Spinal cord (tissue), 10 donors: ENCODE measurements at places on chromosomes 3 and 15.

DNA sequence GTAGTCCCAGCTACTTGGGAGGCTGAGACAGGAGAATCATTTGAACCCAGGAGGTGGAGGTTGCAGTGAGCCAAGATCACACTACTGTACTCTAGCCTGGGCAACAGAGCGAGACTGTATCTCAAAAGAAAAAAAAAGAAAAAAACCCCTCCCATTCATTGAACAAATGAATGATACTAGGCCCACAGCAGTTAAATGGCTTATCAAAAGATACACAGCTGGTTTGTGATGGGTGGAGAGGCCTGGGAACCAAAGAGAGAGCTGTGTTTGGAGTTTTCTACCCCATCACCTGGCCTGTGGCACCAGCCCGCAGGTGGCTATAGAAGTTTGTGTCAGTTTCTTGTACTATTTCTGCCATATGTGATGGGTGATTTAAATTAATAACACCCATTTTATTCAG is 43.1 kb upstream of the LCTL start:
- no peak for DNase-seq

- no peak for DNase-seq
Measured at GRCh38 chr3:193589129-193589528, 3.9 kb upstream of the OPA1 start.

DNA sequence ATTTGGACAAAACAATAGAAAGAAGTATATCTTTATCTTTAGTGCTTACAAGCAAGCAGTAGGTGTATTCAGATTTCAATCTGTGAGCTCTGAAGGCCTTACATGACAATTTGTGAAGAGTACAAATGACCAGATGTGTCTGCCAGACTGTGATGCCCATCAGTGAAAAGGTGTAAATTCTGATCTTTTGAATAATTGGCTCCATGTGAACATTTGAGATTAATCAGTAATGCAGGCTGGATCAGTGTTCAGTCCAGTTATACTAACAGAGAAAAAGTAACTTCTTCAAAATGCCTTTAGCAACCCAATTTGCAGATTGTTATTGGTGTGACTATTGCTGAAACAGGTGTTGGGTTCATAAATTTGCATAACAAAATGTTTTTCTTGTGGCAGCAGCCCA is 5.2 kb downstream of the IQCH start:
- DNase-seq: no peak

DNA sequence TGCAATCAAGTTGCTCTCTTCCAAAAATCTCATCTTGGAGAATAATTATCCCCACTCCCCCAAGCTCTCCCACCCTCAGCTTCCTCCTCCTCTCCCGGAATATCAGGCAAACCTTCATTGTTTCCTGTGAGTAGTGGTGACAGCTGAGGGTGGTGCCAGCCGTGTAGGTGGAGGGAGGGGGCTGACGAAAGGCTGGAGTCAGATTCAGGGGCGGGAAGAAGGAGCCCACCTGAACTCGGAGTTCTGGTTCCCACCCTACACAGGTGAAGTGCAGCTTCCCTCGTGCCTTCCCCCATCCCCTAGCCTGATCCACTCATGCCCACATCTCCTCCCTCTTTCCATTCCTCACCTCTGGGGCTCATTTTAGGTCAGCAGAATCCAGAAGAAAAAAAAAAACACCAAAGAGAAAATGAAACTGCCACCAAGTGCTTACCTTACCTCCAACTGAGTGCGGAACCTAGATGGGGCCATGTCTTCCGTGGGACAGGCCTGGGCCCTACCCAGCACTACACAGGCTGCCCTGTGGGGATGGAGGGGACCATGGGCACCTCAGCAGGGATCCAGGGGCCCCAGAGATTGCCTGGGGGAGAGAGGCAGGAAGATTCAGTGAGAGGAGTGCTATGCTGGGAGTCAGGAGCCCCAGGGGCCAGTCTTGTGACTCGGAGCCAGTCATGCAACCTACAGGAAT is 81.3 kb downstream of the ADCY5 start:
- DNase-seq: no peak

GRCh38 chr15:100733101-100733842 is 130.9 kb downstream of the ASB7 start:
- no peak for DNase-seq

DNA sequence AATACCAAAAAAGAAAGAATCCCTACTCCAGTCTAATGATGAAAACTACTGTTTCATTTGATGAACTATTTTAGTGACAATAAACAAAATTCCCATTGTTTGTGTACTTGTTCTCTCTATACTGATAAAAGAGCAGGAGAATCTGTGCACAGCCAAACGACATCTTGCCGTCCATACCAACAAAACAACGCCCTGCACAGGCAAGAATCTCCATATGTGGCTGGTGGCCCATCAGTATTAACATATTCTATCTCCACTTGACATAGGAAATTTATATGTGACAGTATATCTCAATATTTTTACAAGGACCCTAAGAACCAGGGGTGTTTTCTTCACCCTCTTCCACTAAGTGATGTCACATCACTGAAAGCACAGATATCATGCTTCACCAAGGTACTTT is 279.5 kb downstream of the ULK4 start:
- no peak for DNase-seq

DNA sequence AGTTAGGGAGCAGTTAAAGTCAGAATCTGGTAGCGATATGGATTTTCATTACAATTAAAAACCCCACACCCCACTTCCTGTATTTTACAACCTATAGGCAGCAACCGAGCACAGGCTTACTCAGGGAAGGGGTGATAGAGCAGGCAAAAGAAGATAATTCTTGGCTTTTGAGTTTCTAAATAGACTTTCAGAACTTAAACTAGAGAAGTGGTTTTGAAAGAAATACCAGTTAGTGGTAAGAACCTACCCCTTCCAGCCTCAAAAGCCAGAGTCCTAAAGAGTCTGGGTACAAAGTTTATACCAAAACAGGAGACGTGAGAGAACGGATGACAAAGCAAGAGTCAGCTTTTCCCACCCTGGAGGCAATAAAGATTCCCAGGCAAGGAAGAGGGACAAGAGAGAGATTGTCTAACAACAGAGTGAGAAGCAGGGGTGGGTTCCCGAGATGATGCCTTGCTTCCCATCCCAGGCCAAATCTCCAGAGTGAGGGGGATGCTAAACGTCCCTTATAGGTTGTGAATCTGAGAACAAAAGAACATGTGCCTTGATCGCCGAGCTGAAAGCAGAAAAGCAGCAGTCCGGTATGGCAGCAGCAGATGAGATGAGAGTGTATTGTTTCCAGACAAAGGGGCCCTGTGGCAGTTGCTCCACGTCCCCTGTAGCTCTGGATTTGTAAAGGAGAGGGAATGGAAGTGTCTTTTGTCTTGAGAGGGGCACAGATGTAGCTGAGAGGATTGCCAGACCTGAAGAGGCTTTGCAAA is 36.8 kb downstream of the KLHL6 start:
- no peak for DNase-seq

DNA sequence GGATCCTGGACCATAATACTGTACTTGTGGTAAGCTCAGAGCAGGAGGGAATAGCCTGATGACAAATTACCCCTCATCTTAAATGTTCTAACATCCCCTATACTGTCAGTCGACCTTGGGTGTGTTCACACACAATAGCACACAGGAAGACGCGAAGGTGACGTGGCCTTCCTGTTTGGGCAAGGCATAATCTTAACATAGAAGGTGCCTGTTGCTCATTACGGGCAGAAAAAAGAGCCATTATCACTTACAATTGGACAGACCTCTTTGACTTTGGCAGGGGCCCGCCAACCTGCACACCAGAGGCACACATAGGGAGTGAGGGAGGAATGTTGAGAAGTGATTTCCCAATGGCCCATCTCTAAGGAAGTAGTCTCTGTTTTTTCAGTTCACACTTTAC is 144.2 kb downstream of the ANO10 start:
- no peak for DNase-seq

- DNase-seq: no peak
Measured at GRCh38 chr15:47934342-47934741, 186.4 kb upstream of the SLC24A5 start.

DNA sequence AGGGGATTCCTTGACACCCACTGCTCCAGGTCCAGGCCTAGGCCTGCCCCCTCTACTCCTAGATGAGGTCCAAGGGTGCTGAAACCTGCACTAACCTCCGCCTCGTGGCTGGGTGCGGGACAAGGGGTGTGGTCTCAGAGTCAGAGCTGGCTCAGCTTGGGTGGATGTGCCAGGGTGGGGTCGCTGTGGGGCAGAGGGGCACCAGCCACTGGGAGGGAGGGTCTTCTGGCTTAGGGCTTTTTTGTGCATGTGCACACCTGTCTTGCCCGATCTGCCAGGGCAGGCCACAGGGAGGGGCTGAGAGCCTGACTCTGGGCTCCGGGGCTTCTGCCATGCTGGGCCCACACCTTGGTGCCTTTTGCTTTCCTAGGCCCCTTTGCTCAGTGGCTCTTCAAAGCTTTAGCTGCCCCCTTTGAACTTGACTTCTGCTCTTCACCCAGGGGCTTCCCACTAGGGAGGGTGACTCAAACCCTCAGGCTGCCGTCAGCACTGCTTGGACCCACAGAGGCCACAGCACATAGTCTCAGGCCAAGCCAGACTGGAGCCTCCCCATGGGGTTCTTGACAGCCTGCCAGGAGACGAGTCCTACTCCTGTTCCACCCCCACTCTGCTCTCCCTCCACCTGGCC is 73.0 kb downstream of the KLF13 start:
- no peak for DNase-seq

- DNase-seq: no peak
Measured at GRCh38 chr3:197833930-197834715, 43.1 kb downstream of the LRCH3 start.

DNA sequence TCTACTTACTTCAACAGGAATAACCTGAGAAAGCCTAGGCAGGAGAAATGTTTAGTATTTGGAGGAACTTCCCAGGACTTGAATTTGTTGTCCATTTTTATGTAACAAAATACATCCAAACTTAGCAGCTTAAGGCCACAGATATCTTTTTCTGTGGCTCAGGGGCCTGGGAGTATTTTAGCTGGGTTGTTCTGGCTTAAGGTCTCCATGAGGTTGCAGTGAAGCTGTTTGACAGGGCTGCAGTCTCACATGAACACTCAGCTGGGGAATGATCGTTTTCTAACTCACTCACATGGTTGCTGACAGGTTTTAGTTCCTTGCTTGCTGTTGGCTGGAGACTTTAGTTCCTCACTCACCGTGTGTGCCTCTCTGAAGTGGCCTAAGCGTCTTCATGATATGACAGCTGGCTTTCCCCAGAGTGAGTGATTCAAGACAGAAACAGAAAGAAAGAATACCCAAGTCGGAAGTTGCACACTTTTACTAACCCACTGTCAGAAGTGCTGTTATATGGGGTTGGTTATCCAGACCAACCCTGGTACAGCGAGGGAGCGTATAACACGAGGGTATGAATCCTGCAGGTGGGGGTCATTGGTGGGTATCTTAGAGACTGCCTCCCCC is 229.7 kb upstream of the TBL1XR1 start:
- DNase-seq: no peak

DNA sequence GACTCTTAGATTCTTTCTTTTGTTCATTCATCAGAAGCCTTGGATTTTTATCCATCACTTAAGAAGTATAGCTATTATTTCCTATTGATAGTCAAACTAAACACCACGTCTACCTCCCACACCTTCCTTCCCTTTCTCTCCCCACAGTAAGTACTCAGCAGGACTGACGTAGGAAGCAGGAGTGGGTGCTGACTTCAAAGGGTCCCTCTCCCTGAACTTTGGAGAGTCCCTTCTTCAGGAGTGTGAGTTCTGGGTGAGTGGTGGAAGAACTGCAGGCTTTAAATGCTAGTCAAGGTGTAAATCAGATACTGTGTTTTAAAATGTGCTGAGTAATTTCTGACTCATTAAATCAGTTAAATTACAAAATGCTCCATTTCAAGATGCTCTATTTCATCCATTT is 126.5 kb upstream of the BFSP2 start:
- no peak for DNase-seq

- no peak for DNase-seq
Measured at GRCh38 chr15:74913041-74913440, 6.4 kb upstream of the FAM219B start.

DNA sequence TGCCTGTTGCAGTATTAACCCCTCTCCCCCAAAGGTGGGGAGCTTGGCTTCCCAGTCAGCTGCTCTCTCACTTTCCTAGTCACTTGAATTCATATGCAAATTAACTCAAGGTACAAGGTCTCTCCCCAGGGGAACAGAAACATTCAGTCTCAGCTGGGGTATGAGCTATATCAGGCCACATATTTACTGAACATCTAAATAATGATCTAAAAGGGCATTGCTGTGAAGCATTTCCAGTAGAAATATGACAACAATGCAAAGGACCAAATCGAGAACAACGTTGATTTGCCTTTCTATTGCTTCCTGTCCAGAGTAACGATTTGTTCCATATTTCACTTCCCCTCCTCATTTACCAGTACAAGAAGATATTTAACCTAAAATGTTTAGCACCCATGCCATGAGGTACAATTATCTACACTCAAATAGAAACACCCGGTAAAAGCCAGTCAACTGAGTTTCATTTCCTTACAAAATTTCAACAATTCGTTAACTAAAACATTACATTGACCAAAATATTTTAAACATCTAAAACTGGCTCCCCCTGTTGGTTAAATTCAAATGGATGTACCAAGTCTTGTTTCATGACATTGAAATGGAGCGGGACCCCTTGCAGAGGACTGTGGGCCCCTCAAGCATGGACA is 36.5 kb upstream of the KLHL6 start:
- DNase-seq: no peak

DNA sequence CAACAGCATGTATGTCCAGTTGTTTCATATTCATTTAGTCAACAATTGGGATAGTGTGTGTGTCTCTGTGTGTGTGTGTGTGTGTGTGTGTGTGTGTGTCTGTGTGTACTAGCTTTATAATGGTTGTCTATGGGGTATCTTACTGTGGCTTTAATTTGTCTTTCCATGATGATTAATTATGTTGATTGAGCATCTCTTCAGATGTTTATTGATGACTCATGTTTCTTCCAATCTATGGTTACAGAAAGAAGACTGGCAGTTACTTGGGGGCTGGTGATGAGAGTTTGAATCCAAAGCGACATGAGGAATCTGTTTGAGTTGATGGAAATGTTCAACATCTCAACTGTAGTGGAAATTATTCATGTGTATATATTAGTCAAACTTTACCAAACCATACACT is 440.1 kb downstream of the ZNF385D start:
- DNase-seq: no peak

DNA sequence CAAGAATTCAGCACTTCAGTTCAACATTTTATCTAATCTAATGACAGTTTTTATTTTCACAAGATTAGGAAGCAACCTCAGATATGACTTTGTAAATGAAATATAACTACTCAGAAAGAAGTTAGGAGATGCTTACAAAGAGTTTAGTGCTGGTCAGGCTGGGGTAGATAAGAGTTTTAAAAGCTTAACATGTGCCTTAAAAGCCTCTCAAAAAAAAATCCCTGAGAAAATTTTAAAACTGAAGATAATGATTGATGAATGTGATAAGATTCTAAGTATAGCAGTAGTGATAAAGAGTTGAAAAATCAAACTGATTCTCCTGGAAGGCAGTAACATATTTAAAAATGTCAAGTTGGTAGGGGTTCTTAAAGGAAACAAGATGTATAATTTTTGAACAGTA is 478.2 kb downstream of the NLGN1 start:
- DNase-seq: no peak
